Activated CD4-positive, CD25-positive, alpha-beta regulatory T cell treated with anti-CD3 and anti-CD28 coated beads, Interleukin-2, amount 50 U/mL, for 16 hours (primary cell): ENCODE measurements at places on chromosomes 5 and 9.

- DNase-seq: no peak
Observed at GRCh38 chr9:136881691-136882108, 4.6 kb upstream of the TRAF2 start.

- DNase-seq: no peak
Observed at GRCh38 chr9:134181648-134182034, 17.3 kb upstream of the RNU6ATAC start.

DNA sequence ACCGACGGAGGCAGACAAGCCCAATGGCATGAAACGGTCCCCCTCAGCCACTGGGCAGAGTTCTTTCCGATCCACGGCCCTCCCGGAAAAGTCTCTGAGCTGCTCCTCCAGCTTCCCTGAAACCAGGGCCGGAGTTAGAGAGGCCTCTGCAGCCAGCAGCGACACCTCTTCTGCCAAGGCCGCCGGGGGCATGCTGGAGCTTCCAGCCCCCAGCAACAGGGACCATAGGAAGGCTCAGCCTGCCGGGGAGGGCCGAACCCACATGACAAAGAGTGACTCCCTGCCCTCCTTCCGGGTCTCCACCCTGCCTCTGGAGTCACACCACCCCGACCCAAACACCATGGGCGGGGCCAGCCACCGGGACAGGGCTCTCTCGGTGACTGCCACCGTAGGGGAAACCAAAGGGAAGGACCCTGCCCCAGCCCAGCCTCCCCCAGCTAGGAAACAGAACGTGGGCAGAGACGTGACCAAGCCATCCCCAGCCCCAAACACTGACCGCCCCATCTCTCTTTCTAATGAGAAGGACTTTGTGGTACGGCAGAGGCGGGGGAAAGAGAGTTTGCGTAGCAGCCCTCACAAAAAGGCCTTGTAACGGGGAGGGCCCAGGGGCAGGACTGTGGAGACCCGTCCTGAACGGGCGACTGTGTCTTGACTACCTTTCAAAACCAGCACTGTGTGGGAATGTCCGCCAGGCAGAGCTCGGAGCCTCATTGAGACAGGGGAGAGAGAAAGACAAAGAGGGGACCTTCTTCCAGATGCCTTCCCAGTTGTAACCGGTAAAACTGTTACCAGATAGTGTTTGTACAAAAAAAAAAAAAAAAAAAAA lies 29.9 kb downstream of the CD180 start:
- no peak for DNase-seq

GRCh38 chr9:27441741-27442070 lies 82.4 kb upstream of the IFNK start:
- DNase-seq: no peak
